Cortex of kidney (tissue), 1 donor: ENCODE measurements at places on chromosomes 4 and X.

DNA sequence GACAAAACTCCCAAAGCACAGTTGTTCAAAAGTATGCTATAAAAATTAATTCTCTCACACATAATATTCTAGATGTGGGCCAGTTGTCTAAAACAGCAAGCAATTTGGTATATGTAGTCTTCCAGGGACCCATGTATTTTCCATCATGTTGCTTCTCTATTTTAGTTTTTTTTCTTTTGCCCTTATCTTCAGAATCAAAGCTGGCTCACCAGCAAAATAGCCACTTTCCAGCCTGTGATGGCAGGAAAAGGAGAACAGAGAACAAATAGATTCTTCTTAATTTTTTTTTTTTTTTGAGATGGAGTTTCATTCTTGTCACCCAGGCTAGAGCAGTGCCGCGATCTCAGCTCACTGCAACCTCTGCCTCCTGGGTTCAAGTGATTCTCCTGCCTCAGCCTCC lies 680.8 kb upstream of the TENM3 start:
- no peak for DNase-seq

GRCh38 chrX:10744007-10744406 lies 123.6 kb upstream of the MID1 start:
- DNase-seq, result no peak

- DNase-seq, result no peak
These were observed 63.2 kb downstream of the ANAPC10 start for GRCh38 chr4:145034727-145035211.

DNA sequence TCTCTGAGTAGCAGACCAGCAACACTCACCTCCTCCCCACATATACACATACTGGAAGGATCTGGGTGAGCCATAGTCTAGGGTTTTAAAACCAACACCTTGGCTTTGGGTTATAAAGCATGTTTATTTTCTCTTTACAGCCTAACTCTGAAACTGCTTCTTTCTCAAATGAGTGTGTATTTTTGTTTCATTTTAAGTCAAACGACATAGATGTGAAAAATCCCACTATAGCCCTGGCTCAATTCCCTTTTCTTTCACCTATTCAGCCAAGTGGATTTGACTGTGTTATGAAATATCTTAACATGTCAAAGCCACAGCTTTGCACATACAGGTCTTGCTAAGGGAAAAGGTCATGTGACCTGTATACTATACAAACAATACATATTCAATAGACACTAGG lies 13.8 kb downstream of the NEXMIF start:
- DNase-seq, result no peak

DNA sequence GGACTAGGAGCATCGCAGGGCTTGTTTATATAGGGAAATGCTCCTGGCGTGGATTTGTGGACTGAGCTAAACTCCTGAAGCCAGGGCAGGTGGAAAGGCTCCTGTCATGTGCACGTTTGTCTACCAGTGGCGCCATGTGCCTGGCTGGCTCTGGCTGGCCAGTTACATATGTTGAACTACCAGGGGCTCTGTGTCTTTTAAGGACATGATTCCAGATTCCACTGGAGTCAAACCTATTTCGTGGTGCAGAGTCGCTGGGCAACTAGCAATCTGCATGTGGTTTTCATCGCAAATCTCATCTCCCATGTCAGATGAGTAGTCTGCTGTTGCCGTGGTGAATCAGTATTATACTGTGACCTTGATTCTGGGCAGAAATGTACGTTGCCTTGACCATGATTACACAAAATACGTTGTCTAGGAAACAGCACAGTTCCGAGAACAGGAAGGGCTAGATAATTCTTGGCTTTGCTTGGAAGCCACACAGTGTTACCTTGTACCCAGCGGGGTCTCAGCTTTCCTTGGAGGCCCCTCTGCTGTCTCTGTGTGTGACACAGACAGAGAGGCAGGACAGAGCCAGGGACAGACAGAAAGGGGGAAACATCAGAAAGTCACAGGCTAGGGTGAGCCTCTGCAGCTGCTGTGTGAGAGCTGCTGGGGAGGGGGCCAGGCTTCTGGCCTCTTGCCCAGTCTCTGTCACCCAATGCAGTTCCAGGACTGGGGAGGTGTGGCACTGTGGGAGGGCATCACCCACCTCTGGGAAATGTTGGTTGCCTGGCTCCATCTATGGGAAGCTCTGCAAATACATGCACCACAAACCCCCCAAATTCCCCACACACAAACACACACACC lies 19.2 kb downstream of the PNMA6E start:
- no peak for DNase-seq

GRCh38 chr4:141301216-141301615 lies 80.5 kb downstream of the ZNF330 start:
- DNase-seq, result no peak

- DNase-seq, result no peak
These were observed 35.9 kb upstream of the HPSE start for GRCh38 chr4:83370640-83370906.

DNA sequence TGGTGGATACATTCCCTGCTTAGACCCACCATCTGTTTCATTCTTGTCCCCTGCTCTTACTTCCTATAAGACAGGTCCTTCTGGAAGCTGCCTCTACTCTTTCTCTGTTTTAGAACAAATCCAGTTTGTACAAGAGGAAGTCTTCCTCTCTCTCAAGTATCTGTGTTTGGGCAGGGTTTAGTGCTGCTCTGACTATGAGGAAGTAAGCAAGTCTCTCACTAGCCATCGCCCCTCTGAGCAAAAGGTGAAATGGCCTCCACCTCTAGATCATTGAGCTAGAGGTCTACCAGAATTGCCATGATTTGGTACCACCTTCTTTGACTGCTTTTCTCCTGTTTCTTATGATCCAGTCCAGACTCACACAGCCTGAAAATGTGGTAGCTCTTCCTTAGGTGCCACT lies 8.4 kb downstream of the BTK start:
- no peak for DNase-seq

DNA sequence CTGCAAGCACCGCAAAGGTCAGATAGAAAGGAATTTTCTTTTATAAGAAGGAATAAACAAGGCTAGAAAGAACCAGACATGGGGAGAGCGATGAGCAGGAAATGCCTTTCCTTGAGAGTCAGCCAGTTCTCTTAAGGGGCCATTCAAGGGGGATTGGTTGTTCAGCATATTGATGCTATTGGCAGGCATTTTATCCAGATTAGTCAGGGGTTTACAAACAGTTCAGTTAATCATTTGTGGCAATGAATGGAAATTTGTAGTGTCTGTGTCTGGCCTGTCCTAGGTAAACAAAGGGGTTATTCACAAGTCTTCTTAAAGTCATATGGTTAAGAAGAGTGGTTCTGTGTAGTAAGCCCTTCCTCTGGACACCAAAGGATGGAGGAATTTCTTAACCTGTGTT lies 184.7 kb upstream of the FRMPD4 start:
- no peak for DNase-seq

DNA sequence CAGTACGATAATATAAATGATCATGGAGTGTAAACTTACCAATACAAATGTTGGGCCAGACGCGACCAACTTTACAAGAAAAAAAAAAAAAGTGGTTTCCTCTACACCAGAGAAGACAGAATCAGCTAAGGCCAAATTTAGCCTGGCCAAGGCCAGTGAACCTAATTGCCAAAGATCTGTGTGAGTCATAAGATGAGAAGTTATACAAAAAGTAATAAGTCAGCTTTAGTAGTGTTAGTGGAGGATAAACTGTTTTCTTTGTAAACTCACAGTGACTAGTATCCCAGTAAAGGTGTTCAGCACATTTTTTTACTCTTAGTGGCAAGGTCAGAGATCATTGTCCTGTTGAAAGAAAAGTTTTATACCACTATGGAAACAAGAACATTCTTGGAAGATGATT lies 531.4 kb upstream of the TECRL start:
- DNase-seq, result no peak

GRCh38 chr4:120155287-120155686 lies 88.6 kb upstream of the MAD2L1 start:
- no peak for DNase-seq

- DNase-seq, result no peak
These were observed 136.0 kb upstream of the NPY2R start for GRCh38 chr4:155072417-155072816.

DNA sequence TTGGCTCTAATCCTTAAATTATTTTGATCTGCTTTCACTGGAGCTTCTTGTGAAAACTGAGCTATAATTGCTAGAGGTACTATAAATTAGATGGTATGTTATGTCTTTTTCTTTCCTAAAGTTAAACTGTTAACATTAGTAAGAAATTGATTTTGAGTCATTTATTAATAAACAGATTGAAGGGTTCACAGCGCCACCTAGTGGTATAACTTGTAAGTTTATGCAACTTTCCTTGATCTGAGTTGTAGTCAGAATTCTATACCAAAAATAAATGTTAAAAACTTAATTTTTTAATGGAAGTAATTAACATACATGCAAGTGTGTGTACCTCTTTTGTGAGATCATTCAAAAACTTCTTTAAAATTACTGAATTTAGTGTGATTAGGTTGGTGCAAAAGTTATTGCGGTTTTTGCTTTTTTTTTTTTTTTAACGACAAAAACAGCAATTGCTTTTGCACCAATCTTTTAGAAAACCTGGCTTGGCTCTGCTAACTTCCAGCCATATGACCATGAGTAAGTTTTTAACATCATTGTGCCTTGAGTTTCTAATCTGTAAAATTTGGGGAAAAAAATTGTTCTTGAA lies 151.5 kb downstream of the CENPC start:
- no peak for DNase-seq

DNA sequence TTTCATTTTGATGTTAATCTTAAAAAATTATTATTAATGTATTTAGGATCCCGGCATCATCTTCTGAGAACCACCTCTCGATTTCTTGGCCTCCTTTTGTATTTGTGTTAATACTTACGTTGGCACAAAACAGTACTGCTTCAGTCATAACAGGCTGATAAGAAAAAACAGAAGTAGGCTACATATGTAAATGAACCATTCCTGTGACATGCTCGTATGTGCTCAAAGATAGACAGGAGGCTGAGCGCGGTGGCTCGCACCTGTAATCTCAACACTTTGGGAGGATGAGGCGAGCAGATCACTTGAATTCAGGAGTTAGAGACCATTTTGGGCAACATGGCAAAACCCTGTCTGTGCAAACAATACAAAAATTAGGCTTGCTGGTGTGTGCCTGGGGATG lies 109.4 kb upstream of the H2AZ1 start:
- DNase-seq, result no peak

DNA sequence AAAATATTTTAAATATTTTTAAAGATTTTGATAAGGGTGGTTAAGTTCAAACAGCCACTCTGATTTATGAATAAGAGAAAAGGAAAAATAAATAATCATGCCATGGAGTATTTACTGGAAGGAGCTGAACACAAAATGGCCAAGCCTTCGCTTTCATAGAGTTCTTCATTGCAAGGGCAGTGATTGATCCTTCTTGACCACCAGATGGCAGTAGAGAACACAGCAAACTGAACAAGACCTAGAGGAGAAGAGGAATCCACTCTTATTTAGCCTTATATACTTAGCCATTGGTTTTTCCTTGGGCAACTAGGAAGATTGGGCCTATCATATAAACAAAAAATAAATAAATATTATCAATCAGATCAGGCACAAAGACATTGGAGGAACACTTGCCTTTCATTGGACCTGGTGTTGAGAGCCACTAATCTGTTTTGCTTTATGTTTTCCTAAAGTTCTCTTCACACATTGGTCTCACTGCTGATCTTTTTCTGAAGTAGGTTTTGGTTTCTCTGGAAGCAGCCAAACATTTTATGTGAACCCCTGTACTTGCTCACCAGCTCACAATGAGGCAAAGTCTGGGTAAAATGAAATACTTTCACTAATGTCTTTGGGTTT lies 58.1 kb upstream of the PARM1 start:
- no peak for DNase-seq

DNA sequence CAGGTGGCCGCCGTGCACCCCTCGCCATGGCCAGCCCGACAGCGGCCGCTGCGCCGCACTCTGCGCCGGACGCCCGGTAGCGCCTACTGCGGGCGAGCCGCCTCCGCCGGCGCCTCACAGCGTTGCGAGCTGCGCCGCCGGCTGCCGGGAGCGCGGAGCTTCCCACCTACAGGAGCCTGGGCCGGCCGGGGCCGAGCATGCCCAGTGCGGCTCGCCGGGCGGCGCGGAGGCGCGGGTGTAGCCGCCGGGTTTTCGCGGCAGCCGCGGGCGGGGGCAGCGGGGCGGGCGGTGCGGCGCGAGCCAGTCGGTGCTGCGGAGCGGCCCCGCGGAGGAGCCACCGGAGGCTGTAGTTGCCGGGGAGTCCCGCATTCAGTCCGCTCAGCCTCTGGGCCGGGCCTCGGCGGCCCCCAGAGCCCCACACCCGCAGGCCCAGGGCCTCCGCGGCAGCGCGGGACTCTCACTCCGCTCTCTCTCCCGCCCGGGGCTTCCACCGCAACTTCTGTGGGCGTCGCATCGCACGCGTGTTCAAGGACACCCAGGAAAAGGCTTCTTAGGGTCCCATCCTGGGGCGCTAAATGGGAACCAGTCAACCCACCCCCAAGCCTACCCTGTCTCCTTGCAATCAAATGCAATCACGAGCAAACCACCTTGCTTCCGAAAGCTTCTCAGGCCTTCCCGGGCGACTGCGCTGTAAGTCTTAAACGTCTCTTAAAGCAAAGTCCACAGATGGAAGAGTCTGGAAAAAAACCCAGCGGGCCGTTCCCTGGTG lies at the start of gene MFAP3L:
Gene MFAP3L (minus strand): TSS at position 143 of the 769 bp plus-strand sequence. CDS start 20,518 bp downstream, outside the sequence.
- DNase-seq, result peak; percentile 32

- DNase-seq, result no peak
These were observed 10.6 kb upstream of the PYURF start for GRCh38 chr4:88533937-88534750.

GRCh38 chr4:140152751-140153418 lies 1.1 kb downstream of the MAML3 start:
- DNase-seq, result no peak

DNA sequence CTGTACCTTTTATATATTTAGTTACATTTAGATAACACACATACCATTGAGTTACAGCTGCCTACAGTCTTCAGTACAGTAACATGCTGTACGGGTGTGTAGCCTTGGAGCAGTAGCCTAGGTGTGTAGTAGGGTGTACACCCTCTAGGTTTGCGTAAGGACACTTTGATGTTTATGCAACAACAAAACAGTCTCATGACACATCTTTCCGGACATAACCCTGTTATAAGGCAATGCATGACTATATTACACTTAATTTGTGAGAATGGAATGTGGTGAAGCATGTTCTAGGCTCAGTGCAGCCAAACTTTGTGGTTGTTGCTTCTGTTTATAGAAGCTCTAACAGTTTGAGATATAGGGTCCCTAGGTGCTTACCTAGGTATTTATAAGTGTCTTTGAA lies 65.4 kb downstream of the SPRY1 start:
- DNase-seq, result no peak

DNA sequence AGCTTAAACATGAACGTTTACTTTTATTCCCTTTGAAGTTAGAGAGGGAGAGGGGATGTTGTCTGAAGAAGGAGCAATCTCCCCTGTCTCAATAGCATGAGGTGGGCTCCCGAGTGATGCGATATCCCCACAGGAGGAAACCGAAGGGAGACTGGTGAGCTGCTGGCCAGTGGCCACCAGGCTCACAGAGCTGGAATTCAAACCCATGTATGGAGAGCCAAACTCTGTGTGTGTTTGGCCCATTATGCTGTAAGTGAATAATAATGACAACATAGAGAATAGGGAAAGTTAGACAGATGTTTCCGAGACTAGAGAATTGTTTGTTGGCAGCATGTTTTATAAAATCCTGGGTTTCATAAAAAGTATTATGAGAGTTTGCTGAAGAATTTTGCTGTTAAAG lies 66.1 kb upstream of the CLNK start:
- DNase-seq, result no peak
